NCI-H1436 treated with DMSO at 0.1 percent for 48 hours (cell line): ENCODE measurements at places on chromosomes 5 and 9.

DNA sequence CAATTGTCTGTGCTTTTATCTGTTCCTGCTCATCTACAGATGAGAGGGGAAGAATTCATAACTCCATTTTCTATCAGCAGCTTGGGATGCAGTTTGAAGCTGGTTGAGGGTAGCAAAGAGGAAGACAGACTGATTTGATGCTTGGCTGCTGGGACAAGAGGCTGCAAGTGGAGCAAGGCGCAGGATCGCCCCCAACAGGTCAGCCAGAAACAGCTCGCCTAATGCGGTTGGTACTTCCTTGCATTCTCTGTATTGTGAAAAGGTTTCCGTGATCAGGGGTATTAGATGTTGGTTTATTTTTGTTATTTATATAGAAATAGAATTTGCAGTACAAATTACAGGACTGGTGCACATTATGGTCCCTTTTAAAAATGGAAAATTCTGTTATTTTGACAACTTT lies 40.6 kb downstream of the ZNF883 start:
- no peak for DNase-seq

DNA sequence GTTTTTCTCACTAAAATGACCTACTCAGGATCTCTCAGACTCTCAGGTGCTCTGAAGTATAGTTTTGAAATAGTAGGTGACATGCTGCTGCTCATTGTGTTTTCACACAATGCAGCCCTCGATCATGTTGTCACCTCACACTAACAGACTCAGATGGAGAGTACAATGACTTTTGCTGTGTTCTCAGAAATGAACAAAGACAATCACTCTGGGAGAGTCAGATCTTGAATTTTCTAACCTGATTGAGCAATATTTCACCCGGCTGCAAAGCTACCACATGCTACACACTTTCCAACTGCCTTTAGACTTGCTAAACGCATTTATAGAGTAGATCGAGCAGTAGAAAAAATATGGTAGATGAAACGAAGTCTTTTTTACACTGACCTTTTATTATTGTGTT lies 113.4 kb downstream of the ST8SIA4 start:
- no peak for DNase-seq

DNA sequence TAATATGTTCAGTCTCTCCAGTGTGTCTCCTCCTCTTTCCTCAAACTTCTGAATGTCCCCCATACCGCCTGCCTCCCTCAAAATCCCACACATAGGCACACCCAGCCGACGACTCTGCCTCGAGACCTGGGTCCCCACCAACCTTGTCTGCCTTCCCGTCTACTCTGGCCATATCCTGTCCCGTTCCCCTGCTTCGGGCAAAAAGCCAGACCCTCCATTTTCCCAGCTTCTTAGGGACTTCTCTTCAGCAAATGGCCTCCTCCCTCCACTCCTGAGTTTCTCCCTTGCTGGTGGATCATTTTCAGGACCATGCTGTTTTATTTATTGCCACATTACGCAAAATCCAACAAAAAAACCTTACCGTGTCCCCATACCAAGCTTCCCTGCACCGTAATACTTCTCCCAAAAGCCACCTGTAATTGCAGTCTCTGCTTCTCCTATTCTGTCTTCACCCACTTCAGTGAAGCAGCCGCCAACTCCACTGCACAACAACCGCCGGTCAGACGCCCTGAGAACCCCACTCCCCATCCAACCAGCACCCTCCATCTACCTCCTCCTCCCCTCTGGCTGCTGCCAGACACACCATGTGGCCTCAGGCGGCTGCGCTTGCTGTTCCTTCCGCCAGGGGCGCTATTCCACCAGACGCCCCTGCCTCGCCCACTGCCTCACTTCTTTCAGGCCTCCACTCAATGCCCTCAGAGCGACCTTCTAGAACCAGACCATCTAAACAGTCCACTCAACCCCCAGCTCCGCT lies 117.0 kb downstream of the TRPM6 start:
- DNase-seq = no peak

DNA sequence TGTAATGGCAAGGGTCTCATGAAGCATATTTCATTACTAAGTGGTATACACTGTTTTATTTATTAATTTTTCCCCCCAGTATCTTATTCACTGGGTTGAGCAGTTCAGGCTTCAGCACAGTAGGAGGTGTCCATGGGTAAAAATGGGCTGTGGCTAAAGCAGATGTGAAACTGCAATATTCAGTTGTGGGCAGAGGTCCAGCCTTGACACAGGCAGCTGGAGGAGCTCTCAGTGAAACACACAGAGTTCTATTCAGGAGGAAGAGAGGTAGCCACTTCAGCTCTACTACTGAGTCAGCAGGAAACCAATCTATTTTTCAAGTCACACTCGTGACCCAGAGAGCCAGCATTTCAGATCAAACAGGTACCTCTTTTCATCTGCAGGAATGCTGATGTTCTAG lies 418.3 kb downstream of the CDH10 start:
- DNase-seq = no peak

DNA sequence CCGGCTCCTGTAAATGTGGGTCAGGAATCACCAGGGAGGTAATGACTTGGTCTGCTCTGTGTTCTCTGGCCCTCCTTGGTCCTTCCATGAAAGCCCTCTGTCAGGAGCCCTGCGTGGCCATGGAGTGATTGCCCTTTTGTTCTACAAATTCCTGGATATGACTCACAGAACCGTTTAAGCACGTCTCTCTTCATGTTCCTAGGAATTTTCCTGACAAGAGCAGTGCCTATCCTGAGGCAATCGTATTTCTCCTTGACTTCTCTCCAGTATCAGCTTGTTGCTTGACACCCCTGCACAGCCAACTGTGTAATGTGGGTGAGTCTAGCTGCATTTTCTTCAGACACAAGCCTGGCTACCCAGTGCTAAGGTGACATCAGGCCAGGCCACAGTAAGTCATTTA lies 274.3 kb upstream of the ZNF462 start:
- no peak for DNase-seq

GRCh38 chr9:649128-650074 lies 192.1 kb upstream of the DMRT1 start:
- DNase-seq = no peak

GRCh38 chr5:106757672-106758071 lies 913.1 kb downstream of the EFNA5 start:
- DNase-seq = no peak

DNA sequence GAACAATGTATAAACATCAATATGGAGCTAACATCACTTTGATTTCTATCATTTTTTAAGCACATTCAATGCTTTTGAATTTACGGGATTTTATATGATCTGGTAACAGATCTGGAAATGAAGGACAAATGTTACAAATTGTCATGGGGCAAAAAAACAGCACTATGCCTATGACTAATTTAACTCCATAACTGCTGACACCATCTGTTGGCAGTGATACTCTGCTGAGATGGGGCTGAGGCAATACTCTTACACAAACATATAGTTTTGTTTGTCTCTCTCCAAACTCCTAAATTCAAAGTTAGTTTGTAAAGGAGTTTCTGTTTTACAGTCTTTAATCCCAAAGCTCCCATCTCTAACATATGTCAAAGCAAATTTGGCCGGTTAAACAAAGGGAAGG lies 132.5 kb upstream of the FER start:
- DNase-seq = no peak

DNA sequence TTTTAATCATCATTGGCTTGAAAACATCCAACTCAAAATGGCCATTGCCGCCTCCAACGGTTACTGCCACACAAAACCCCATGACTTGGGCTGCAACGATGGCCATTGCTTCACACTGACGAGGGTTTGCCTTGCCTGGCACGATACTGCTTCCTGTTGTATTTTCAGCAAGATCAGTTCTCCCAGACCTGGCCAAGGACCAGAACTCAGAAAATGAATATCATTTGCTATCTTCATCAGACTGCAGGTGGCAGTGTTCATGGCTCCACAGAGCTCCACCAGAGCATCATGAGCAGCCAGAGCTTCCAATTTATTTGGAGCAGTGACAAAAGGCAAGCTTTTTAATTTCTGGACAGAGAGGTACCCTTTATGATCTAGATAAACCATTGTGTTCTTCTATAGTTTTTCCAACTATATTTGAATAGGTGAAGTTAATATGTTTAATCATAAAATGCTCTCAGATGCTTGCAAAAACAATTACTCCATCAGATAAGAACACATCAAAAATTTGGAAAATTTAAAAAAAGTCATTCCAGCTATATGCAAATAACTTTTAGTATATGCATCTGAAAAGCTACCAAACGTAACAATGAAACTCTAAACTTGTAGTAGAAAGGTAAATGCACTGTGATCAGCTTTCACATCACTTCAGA lies 10.4 kb downstream of the AMACR start:
- no peak for DNase-seq

DNA sequence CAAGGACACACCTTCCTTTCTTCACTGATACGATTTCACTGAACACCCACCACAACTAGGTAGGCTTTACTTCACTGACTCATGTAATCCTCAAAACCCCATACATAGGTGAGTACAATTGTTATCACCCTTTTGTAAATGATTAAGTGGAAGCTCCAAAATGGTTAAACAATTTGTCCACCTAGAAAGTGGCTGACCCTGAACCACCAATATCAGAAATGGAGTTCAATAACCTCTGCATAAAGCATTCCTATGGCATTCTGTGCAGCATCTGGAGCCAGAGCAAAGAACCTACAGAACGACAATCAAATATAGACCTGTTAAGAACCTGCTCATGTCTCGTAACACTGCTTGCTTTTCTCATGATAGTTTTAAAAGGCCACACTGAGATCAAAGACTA lies 50.7 kb upstream of the NR5A1 start:
- DNase-seq = no peak

DNA sequence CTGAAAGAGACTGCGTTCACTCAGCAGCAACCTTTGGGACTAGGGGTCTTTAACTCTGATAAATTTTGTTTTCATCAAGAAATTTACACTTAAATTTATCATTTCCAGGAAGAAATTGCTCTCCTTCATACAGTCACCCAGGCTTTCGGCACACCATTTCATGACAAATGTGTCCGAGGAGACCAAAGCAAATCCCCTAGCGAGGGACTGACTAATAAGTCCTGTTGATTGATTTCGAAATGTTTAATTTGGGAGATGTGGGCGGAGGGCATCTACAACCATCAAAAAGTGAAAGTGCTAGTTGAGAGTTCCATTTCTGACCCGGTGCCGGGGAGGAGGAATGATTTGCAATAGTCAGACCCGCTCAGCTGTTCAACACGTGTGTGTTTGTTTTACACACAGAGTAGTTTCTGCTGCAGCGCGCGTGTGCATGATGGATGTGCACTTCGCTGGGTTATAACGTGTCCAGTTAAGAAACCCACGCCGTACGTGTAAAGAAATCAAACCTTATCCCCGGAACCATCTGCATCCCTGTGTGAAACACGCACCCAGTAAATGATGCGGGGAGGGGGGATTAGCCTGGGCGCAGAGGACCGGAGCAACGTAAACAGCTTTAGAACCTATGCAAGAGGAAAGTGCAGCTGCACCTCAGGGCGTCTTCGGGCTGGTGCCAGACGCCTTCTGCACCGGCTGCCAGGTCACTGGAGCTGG lies 845 bp upstream of the NR4A3 start:
- DNase-seq = no peak

DNA sequence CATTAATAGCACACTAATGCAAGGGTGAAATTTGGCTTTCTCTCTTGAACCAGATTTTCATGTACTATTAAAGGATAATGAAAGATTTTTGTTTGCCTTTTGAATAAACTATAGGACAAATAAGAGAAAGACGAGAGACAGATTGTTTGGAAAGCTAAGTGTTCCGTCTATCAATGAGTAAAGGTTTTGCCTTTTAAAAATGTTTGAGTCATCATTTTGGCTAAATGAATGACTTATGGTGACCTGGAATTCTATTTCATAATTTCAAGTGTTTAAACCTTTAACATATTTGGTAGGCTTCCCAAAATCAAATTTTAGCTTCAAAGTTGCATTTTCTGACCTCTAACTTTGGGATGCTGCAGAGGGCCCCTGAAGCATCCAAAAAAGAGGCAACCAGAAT lies 145.2 kb downstream of the SLC25A46 start:
- no peak for DNase-seq

DNA sequence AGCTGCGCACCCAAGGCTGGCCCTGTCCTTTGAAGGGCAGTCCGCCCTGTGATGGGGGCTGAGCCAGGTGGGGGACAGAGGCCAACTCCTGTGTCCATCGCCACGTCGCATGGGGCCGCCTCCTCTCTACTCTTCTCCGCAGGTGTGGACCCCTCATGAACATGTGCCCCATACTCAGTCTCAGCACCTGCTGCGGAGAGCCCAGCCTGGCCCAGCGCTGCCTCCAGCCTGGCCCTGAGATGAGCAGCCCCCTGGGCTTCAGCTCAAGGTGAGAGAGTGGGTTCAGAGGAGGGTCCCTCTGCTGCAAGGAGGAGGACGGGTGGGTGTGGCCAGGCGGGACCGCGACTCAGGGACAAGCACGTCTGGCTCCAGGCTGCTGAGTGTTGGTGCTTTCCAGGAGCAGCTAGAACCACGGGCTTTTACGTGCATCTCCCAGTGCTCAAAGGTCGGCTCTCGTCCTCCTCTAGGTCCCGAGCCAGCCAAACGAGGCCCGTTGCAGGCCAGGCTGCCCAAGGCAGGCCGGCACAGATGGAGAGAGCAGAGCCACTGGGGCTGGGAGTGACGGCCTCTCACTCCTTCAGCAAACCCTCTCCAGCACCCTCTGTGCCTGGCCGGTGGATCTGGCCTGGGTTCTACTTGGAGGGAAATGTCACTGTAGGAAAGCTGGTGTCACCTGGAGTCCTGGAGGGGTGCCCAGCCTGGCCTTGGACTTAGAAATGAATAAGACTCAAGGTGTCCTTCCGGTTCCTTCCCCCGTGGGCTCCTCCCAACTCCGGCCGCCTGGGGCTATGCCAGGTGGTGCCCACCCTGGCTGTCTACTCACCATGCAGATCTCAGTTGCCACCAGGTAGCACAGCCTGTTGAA lies 48.9 kb upstream of the RNF130 start:
- no peak for DNase-seq

DNA sequence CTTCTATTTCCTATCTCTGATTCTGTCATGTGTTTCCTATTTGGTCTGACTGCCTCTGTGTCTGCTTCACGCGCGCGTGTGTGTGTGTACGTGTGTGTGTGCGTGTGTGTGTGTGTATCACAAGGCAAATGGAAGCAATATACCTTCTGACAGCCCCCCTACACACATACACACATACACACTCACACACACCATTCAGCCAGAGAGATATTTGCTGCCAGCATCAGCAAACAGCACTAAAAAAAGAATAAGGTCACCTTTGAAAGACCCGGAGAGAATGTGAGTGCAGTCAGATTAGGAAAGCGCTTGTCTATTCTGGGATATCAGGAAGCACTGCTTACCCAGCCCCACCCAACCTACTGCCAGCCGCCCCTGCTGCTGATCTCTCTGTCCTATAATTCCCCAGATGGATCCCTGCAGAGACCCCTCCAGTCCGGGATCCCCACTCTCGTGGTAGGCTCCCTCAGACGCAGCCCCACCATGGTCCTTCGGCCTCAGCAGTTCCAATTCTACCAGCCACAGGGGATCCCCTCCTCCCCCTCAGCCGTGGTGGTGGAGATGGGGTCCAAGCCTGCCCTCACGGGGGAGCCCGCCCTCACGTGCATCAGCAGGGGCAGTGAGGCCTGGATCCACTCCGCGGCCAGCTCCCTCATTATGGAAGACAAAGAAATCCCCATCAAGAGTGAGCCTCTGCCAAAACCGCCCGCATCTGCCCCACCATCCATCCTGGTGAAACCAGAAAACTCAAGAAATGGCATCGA lies 45.7 kb downstream of the PLAC8L1 start:
- DNase-seq = no peak
